Adrenal gland (tissue), 19 donors: ENCODE measurements at places on chromosomes 3 and 15.
A peak's percentile ranks its signal among the peaks of the same experiment; 100 is the strongest.

DNA sequence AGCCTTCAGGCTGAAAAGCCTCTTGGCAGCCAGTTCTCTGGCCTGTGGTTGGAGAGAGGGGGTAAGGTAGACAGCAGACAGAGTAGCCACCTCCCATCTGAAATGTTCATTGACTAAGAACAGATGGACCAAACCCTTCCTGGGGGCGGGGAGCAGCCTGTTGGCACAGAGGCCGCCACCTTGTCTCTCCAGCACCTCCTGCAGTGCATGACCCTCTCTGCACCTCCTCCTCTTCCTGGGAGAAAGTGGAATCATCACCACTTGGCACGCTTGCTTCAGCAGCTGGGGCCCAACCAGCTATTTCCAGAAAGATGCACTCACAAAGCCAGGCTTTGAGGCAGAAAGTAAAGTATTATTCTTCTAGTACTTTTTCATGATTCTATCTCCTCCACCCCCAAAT, 313.4 kb upstream of the CHRM5 start:
- no peak for DNase-seq

GRCh38 chr15:65176056-65176455, 9.1 kb downstream of the CLPX start:
- no peak for DNase-seq

DNA sequence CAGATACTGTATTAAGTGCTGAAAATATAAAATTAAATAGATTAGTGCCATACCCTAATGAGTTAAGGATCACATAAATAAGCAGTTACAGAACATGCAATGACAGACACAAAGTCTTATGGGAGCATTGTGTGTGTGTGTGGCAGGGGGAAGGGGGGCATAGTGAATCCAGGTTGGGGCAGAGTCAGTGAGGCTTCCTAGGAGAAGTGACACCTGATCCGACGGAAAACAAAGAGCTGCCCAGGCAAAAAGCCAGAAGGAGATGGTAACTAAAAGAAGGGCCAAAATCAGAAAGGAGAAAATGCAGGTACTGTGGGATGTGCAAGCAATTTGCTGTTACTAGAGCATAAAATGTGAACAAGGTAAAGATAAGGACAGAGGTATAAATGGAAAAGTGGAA, 80.1 kb upstream of the CHRM5 start:
- DNase-seq: no peak

DNA sequence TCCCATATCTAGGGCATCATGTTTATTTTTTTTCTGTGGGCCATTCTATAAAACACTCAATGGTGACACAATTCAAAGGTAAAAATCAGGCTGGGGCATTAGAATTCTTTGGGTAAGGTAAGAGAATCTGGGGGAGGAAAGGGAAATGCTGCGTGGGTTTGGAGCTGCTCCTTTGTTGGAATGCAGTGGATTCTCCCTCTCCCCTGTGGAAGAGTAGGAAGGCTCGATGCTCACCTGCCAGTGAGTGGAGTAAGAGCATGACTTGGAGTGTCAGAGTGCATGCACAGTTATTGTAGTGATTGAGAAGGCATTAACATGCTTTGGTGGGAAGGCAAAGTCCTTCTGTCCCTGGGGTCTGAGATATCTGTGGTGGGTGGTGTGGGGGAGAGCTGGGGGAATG, 280.0 kb downstream of the PDCD6IP start:
- DNase-seq: no peak

DNA sequence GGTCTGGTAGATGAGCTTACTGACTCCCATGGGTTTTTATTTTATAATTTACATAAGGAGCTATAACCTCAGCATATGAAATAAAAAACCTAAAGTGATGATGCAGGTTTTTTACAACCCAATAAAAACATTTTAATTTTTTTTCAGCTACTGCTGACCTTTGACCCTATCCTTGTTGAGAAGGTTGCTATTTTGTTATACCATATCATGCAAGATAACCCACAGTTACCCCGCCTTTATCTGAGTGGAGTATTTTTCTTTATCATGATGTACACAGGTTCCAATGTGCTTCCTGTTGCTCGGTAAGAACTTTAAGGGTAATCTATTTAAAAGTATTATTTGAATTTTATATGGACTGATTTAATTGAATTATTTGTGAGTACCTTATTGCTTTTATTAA, 70.8 kb downstream of the DNAJC13 start:
- no peak for DNase-seq

DNA sequence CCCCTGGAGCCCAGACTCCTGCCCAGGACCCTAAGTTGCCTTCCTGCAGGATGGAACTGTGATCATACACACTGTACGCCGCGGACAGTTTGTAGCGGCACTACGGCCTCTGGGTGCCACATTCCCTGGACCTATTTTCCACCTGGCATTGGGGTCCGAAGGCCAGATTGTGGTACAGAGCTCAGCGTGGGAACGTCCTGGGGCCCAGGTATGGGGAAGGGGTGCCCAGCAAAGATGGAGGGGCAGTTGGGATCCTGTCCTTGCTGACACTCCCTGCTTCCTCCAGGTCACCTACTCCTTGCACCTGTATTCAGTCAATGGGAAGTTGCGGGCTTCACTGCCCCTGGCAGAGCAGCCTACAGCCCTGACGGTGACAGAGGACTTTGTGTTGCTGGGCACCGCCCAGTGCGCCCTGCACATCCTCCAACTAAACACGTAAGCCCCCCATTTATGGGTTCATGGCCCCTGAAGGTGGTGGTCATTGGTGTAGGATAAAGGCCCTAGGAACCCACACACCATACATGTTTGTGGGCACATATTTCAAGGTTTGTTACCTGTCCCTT, 28.8 kb downstream of the NBEAL2 start:
- no peak for DNase-seq

- no peak for DNase-seq
Observed at GRCh38 chr3:102464261-102464660, 29.4 kb downstream of the ZPLD1 start.

GRCh38 chr3:182913889-182914288, 66.4 kb downstream of the DCUN1D1 start:
- no peak for DNase-seq

GRCh38 chr3:49076646-49077045, 17.2 kb downstream of the QRICH1 start:
- no peak for DNase-seq

DNA sequence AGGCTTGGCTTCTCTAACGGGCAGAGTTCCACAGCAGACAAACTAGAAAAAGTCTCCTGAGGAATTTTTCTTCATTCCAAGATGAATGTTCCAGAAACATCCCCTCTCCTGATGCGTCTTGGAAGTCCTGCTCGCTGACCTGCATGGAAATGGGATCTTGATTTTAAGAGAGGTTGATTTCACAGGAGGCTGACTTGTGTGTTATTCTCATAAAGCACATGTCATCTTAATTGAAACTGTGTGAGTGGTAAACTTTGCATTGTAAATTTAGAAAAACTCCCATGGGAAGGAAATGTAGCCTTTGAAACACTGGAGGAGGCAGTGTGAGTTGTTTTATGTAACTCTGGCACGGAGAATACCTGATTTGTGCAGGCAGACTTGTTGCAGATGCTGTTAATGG, 337.8 kb upstream of the NR2E3 start:
- no peak for DNase-seq

DNA sequence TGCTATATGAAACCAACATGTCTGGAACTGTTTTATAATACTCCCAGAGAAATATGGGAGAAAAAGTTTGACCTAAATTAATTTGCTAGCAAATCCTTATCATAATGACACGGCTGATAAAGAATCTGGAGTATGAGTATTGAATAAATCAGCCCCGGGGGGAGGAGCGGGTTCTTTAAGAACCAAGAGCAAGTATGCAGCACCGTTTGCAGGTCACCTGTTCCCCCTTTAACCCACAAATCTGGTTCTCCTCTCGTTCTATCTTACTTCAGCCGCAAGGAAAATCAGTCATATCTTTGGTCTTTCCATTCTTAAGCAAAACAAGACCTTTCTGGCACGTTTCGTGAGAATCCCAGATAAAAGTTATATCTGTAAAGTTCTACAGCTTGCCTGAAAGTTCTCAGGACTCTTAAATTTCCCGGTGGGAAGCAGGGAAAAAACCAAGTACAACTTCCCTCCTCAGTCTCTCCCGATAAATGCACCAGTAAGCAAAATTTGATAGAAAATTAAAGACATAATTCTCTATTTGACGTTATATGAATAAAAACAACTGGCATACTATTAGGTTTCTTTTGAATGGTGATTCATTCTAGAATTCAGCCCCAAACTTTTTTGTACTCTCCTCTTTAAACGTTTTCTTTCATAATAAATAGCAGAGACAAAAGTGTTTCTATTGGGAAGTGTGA, 348.6 kb downstream of the ZBBX start:
- DNase-seq: no peak

- no peak for DNase-seq
Observed at GRCh38 chr3:158050461-158050860, 55.8 kb downstream of the SHOX2 start.

- DNase-seq: no peak
Observed at GRCh38 chr3:158569794-158570193, 1.2 kb upstream of the MLF1 start.

DNA sequence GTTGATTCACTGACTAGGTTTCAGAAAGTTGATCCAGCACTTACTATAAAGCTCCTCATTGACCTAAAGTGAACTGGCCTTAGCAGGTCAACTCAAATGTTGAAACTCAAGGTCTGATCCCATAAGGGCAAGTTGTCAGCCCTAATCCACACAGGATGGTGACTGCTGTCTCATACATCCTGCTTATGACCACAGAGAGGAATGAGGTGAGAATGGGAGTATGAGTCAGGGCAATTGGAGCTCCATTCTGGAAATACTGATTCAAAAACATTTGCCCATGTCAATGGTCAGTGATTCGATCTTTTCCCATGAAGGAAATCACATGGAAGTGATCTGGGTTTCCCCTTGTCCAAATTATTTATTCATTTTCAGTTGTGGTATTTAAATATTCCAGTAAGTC, 78.7 kb downstream of the ZNF385D start:
- DNase-seq: no peak

GRCh38 chr3:148657470-148657869, 40.2 kb upstream of the AGTR1 start:
- DNase-seq: no peak

DNA sequence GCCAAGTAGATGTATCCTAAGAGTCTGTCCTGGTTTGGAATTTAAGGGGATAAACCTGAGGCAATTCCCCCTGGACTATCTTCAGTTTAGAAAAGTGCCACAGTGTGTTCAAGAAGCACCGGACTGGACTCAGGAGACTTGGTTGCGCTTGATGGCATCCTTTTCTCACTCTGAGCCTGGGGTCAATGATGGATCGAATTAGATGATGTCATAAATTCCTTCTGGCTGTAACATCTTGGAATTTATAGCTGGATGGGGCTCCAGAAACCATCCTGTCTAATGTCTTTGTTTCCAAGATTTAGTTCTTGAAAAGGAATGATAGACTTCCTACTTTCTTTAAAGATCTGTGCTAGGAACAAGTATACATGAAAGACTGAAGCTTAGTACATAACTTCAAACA, 280.6 kb downstream of the LPP start:
- no peak for DNase-seq

DNA sequence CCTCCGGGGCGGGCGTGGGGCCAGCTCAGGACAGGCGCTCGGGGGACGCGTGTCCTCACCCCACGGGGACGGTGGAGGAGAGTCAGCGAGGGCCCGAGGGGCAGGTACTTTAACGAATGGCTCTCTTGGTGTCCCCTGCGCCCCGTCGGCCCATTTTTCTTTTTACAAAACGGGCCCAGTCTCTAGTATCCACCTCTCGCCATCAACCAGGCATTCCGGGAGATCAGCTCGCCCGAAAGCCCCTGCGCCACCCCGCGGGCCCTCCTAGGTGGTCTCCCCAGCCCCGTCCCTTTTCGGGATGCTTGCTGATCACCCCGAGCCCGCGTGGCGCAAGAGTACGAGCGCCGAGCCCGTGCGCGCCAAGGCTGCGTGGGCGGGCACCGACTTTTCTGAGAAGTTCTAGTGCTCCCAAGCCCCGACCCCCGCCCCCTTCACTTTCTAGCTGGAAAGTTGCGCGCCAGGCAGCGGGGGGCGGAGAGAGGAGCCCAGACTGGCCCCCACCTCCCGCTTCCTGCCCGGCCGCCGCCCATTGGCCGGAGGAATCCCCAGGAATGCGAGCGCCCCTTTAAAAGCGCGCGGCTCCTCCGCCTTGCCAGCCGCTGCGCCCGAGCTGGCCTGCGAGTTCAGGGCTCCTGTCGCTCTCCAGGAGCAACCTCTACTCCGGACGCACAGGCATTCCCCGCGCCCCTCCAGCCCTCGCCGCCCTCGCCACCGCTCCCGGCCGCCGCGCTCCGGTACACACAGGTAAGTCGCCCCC, at the start of gene THBS1:
Gene THBS1 (plus strand): TSS at position 595 of the 757 bp plus-strand sequence. CDS start 779 bp downstream, outside the sequence.
- peak; percentile 77 for DNase-seq

DNA sequence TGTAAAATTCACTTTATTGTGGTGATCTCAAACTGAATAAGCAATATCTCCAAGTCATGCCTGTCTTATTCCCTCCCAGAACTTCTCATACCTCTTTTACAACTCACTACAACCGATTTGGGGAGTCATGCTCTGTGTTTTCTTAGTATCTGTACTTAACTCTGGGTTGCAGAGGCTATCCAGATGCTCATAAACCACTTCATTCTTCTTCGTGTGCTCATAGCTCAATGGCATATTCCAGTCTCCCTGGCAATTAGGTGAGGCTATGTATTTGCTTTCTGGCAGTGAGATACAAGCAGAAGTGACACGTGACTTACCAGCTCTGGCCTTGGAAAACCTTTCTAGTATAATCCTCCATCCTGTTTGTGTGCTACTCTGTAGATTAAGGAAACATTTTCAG, 360.9 kb downstream of the ZNF385D start:
- DNase-seq: no peak

- no peak for DNase-seq
Observed at GRCh38 chr3:115975353-115975752, 352.0 kb downstream of the GAP43 start.

DNA sequence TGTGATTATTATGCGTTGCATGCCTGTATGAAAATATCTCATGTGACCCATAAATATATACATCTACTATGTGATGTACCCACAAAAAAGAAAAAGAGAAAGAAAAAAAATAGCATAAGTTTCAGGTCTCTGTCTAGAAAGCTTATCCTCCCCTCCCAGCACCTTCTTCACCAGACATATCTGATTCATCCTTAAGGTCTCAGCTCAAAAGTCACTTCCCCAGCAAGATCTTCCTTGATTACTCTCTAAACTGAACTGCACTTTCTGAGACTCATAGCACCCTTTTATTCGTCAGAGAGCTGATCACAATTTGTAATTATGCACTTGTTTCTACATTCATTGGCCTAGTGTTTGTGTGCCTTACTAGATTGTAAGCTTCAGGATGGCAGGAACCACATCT, 11.1 kb upstream of the PTPN9 start:
- no peak for DNase-seq

DNA sequence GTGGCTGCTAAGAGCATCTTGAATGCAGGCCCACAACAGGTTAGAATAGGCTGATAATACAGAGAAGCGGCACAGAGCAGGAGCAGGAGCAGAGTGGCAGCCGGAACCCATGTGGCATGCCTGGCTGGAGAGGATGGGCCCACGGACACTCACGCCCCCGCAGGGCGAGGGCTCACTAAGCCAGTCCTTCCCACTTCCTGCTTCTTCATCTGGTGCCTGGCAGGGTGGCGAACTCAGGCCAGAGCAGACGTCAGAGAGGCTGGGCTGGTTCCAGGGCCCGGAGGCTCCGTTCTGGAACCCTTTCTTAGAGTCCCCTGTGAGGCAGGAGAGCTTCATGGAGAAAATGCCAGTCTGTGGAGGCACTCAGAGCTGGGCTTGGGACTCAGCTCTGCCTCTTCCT, 195.1 kb downstream of the NTRK3 start:
- no peak for DNase-seq
